Activated naive CD4-positive, alpha-beta T cell treated with anti-CD3 and anti-CD28 coated beads, Interleukin-2, amount 10 ng/mL, durations not matched to agents 7 days and 5 days (primary cell): ENCODE measurements at places on chromosomes 3 and 15.

- no peak for DNase-seq
These were observed 38.2 kb downstream of the CORO2B start for GRCh38 chr15:68617001-68617400.

GRCh38 chr3:48208076-48208475 lies 15.2 kb upstream of the CAMP start:
- no peak for DNase-seq

DNA sequence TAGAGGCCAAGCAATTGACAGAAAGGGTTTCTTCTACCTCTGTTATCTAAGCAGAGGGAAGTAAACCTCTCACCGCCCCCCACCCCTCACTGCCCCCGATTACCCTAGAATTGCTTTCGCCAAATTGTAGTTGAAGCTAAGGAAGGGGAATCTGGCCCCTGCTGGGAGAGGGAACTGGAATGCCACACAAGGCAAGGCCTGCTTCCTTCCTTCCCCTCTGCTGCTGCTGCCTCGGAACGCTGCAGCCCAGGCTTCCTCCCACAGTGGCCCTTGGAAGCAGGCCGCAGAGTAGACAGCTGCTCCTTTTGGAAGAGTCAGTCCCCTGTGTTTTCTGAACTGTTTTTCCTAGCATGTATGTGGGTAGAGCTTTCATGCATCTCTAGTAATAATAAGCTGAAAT lies 21.6 kb downstream of the RLBP1 start:
- DNase-seq, result no peak

GRCh38 chr15:100909989-100910955 lies 8.9 kb upstream of the LRRK1 start:
- DNase-seq, result no peak

GRCh38 chr3:62277450-62277849 lies 95.9 kb downstream of the FEZF2 start:
- no peak for DNase-seq

GRCh38 chr3:144033863-144034262 lies 62.2 kb downstream of the DIPK2A start:
- no peak for DNase-seq

- DNase-seq, result no peak
These were observed 442.4 kb upstream of the BCHE start for GRCh38 chr3:166279636-166280035.

GRCh38 chr15:63597038-63597790 lies at the start of gene FBXL22:
TSS of gene FBXL22 (plus strand) at chr15:63597387. CDS start at chr15:63597393, 6 bp downstream.
- no peak for DNase-seq

- no peak for DNase-seq
These were observed 134.8 kb upstream of the ABI3BP start for GRCh38 chr3:101128001-101128400.

GRCh38 chr15:85276508-85276907 lies 103.9 kb upstream of the AKAP13 start:
- DNase-seq, result no peak

GRCh38 chr3:60355825-60356224 lies 895.4 kb downstream of the FHIT start:
- no peak for DNase-seq

DNA sequence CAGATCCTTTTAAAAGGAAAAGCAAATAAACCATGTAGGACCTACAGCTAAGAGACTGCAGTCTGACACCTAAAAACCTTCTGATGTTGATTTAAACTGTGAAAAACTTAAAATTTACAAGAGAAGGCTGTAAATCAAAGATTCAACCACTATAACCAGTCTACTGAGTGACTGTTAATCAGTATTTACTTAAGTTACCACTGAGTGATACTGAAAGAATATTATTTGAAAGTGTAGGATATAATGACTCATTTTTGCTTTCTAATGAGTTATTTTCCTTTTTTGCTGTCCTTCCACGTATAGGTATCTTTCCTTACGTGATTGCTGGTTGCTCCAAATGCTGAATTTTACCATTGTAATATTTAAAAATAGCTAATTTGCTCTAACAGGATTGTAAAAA lies 44.6 kb downstream of the RFX7 start:
- DNase-seq, result no peak

DNA sequence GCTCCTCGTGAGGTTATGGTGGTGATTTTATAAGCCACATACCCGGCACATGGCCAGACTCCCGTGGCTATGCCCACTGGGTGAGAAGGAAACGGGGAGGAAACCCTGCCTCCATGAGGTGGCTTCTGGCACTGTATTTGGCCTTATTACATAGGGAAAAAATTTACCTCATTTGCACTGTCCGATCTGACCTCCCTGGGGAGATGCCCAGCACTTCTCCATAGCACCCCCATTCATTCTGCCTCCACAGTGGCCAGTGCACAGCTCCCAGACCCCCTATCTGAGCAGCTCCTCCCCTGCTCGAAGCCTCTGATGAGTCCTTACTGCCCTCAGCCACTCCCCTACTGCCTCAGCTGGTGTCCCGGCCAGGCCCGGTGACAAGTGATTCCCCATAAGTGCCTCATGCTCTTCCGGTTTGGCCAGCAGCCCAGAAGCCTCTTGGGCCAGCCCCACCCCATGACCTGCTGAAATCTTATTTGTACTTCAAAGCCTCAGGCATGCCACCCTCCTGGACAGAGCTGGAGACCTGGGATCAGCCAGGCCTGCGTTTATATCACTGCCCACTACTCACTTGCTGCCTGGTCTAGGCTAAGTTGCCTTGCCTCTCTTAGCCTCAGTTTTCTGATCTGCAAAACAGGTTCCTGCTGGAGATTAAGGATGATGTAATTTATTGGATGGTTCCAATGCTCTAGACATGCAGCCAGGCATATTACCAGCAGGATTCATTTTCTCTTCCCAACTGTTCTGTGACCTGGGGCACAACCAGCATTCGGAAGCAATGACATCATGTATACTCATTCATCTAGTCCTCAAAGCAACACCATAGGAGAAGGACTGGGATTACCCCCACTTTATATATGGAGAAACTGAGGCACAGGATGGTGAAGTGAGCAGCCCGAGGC lies 30.6 kb upstream of the SLC6A6 start:
- DNase-seq, result no peak

DNA sequence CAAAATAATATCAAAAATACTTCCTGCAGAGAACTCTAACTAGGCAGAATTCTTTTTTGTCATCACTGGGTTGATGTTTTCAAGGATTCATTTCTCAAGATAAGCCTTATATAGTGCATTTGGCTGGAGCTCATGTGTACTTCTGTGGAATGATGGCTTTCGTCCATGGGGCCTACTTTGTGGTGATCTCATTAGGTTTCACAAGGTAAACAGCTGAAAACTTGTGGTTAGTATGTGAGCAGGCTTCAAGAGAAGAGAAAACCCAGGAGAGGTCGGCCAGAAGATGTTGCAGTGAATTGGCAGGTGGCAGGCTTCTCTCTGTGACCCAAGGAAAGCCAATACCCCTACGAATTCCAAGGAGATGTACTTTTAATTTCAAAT lies 121.4 kb upstream of the PHLDB2 start:
- DNase-seq, result no peak

- DNase-seq, result no peak
These were observed 121.9 kb downstream of the RPLP1 start for GRCh38 chr15:69574506-69574905.

DNA sequence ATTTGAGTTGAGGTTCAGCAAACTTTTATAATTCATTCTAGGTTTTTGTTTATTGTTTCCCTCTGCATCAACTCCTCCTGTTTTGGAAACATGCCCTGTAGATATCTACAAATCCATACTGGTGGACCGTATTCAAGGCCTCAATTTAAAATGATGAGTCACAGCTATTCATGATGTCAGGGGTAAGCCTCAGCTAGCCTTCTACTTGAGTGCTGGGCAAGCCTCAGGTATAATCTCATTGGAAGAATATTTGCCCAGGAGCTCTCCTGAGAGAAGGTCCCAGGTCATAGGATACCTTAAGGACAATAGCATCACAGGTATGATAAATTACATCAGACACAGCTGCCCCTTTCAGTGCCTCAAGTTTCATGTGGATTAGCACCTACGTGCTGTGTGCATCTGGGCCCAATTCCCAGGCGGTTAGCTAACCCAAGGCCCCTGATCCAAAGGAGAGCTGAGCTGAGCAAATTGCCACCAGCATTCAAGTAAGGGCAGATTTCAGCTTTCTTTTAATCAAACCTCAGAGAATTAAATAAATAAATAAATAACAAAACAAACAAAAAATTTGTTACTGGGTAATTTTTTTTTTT lies 87.5 kb downstream of the KCNMB2 start:
- no peak for DNase-seq

DNA sequence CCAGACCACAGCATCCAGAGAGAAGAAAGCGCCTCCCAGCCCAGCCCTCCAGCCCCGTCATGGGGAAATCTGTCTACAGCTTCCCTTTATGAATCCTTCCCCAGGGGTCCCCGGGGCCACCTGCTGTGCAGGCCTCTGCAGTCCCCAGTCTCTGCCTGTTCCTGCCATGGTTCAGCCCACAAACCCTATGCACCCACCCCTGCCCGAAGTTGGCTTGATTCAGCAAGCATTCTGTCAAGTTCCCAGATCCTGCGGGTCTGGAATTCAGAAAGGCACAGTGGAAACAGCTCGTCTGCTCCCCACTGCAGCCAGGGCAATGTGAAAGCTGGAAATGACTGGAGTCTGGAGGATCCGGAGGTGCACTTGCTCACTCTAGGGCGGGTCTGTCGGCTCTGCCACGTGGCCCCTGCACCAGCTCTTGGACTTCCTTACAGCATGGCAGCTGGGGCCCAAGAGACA lies 2.9 kb upstream of the OCA2 start:
- peak; percentile 16 for DNase-seq

DNA sequence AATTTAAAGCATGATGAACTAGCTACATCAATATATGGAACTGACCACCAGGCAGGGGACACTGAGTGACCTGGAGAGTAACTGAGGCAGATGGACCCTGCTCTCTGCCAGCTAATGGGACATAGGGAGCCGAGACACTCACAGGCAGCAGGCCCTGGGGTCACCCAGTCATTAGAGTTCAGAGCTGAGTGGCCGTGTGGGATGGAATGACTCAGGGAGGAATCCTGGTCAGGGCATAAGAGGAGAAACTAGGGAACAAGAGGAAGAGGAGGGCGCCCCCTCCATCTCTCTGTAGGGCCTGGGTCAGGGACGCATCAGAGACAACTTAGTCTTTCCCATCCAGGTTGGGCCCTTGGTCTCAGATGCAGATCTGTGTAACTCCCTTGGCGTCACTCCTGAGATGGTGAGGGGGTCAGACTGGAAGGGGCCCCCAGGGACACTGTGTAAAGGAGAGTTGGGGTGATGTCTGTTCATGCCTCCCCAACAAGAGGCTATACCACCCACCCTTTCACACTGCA lies 39.8 kb downstream of the CCDC12 start:
- DNase-seq, result no peak

- no peak for DNase-seq
These were observed 223.3 kb upstream of the TPRG1 start for GRCh38 chr3:188948281-188948996.

DNA sequence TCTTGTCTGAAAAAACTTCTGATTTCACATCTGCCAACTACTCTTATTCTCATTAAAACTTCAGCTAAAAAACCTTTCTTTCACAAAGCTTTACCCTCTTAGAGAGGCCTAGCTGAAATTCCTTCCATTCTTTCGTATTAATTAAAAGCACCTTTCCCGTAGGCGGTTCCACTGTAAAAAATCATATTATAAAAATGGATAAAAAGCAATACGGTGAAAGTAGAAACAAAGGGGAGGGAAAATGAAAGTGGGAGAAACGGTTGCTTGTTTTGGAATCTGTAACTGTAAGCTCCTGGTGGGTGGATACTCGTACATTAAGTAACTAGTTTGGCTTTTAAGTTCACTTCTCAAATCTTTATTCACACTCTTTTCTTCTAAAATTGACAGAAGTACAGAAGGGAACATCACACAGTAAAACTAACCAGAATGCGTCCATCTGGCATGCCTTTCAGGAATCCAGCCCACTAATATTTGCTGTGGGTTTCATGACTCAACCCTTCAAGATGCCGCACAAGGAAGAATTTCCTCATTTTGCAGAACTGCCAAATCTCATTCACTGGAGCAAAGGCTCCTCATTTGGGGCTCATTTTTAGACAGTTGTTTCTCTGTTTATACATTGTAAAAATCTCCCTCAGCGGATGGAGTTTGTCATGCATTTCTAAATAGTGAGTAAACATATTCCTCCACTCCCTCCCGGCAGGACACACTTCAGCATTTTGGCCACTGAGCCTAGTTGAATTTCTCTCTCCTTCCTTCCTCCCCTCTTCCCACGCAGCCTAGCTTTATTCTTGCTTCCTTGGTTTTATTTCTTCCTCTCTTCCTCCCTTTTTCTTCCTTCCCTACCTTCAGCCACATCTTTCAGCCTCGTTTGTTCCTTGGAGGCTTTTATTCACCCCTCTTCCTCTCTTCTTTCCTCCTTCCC lies 419.5 kb upstream of the NAALADL2 start:
- DNase-seq, result no peak

GRCh38 chr3:159839561-159840379 lies 148.9 kb upstream of the IL12A start:
- no peak for DNase-seq

DNA sequence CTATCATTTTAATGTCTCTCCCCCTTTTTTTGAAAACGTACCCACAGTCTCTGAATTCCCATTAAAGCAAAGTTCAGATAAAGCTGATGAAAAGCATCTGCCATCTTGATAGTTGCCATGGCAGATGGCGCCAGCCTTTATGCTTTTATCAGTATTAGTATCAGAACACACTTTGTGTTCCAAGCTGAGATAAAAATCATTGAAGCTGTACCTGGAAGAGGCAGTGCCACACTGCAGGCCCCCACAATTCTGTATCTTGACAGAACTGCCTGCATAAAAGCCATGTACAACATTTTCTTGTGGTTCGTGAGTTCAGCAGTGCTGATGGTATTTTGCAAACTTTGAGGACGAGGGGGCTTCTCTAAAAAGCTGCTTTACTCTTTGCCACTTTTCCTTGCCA lies 311.7 kb downstream of the SATB1 start:
- no peak for DNase-seq

GRCh38 chr3:54133196-54133595 lies 10.8 kb downstream of the CACNA2D3 start:
- DNase-seq, result no peak

- DNase-seq, result no peak
These were observed 7.1 kb downstream of the FSTL1 start for GRCh38 chr3:120443626-120444123.

GRCh38 chr3:107650788-107651187 lies 128.0 kb downstream of the BBX start:
- no peak for DNase-seq

DNA sequence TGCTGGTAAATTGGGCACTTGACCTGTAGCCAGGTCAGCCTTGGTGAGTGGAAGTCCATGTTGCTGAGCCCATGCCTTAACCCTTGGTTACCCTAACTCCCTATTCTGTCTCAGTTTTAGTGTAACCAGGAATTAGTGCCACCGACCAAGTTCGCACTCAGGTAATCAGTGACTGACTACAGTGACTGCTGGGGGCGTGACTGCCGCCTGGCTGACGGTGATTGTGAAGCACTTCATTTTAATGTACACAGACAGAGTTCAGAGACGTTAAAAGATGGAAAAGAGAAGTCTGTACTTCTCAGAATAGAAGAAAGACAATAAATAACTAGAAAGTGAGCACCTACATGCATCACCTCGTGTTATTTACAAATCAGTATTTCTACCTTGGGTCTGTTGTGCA lies 17.3 kb downstream of the CFAP161 start:
- DNase-seq, result no peak

GRCh38 chr15:63291507-63291906 lies 14.1 kb downstream of the APH1B start:
- DNase-seq, result no peak
